ENCODE measurements at places on chromosomes 1 and 21. TPM values are rescaled to one million over a fixed set of nuclear protein-coding genes. Genes with fewer than 3 reads are reported as not detected.

Gene KCNH1
- total RNA-seq = 2.2 TPM

Gene PTGER3
- 31.4 TPM for total RNA-seq

Gene PPIAL4G
- 0.06 TPM for total RNA-seq

Gene TRIM17
- total RNA-seq = 0.53 TPM

DNA sequence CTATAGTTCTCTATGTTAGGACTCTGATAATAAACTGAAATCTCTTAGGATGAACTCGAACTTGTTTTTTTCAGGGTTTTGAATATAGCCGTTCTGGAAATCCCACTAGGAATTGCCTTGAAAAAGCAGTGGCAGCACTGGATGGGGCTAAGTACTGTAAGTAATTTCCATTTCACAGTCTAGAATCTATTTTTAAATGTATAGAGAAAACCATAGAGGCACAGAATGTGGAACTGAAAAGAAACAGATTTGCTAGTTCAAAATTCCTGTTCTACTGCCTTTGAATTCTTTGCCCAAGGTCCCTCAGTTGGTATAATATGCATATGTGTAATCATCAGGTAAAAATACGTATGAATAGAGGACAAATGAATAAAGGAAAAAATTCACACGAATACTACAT lies 4.8 kb downstream of the CTH start:
- H3K27ac ChIP-seq = no peak overlapping the region
- H3K27me3 ChIP-seq = no peaks in the 10 kb centered on the region
- no peak overlapping the region for H3K4me3 ChIP-seq
- H3K36me3 ChIP-seq = no peaks in the 10 kb centered on the region

- H3K27me3 ChIP-seq = no peaks in the 10 kb centered on the region
- DNase-seq = no peak
- H3K4me3 ChIP-seq = no peak overlapping the region
- H3K4me1 ChIP-seq = no peaks in the 10 kb centered on the region
- no peaks in the 10 kb centered on the region for H3K36me3 ChIP-seq
These were observed 258.5 kb downstream of the BACH1 start for GRCh38 chr21:29557200-29557599.

GRCh38 chr1:15296585-15297321 lies 49.7 kb downstream of the FHAD1 start:
- no peak for DNase-seq
- no peak overlapping the region for H3K4me3 ChIP-seq
- H3K27ac ChIP-seq = no peak overlapping the region
- H3K4me1 ChIP-seq = no peaks in the 10 kb centered on the region
- H3K36me3 ChIP-seq = no peaks in the 10 kb centered on the region

GRCh38 chr1:31501505-31501904 lies 74.8 kb upstream of the TINAGL1 start:
- no peak overlapping the region for H3K27ac ChIP-seq
- DNase-seq = no peak
- no peaks in the 10 kb centered on the region for H3K27me3 ChIP-seq
- no peaks in the 10 kb centered on the region for H3K4me1 ChIP-seq
- H3K4me3 ChIP-seq = no peak overlapping the region
- H3K36me3 ChIP-seq = no peaks in the 10 kb centered on the region

- H3K4me3 ChIP-seq = no peak overlapping the region
- peaks cover 10% of the 10 kb centered on the region for H3K4me1 ChIP-seq
- H3K27me3 ChIP-seq = no peaks in the 10 kb centered on the region
- DNase-seq = no peak
- H3K27ac ChIP-seq = no peak overlapping the region
- no peaks in the 10 kb centered on the region for H3K36me3 ChIP-seq
These were observed 42.6 kb downstream of the C1orf198 start for GRCh38 chr1:230825761-230826160.

GRCh38 chr1:200896531-200897196 lies 2.0 kb downstream of the INAVA start:
- no peak for DNase-seq
- no peak overlapping the region for H3K27ac ChIP-seq
